ENCODE measurements at places on chromosomes 16 and 17. TPM values are rescaled to one million over a fixed set of nuclear protein-coding genes. Genes with fewer than 3 reads are reported as not detected.

Gene CHD9NB
- total RNA-seq, result not detected

Gene CIITA
- 2.4 TPM for total RNA-seq

Gene MMP28
- total RNA-seq, result 6.7 TPM

DNA sequence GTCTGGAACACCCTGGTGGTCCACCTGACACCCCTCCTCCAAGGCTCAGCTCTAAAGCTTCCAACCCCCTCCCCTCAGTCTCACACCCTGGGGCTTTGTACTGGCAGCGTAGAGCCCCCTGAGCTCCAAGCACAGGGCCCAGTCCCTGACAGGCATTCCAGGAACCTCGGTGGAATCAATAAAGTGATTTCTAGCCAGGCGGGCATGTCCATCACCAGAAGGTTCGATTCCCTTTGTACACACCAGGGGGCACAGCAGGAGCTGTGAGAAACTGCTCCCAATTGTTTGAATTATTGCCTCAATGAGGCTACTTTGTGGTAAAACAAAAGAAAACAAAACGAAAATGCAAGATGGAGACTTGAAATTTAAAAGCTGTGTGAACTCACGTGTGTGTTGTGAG is 51.8 kb downstream of the SMPD3 start:
- peak; percentile 62 for DNase-seq

- DNase-seq, result peak; percentile 80
These were observed at the start of gene PLCG2 for GRCh38 chr16:81778861-81779535. PLCG2 (plus strand) TSS chr16:81779291; CDS start chr16:81785990, 6,699 bp downstream.

- DNase-seq, result no peak
These were observed 16.3 kb downstream of the SLX4 start for GRCh38 chr16:3595110-3595486.

DNA sequence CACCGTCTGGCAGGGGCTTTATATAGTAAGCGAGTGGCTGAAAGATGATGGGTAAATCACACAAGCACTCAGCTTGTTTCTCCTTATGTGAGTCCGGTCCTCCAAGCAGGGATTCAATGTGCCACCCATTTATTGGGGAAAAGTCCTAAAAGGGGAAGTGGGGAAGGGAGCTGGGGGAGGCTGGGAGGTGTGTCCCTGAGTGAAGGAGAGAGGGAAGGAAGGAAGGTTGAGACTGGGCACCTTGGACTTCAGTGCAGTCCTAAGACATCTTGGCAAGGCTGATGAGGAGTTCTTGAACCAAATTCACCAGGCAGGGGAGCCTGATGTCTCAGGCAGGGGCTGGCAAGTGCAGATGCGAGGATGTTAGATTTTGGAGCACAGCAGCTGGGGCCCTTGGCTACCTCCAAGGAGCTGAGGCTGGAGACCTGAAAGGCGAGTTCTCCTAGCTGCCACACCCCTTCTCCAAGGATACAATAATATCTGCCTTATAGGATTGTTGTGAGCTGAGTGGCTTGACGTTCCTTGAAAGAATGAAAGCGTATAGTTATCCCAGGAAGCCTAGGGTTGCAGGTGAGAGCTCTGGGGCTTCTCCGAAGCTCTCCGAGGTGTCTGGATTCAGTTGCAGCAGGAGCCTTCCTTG is 23.0 kb upstream of the CYLD start:
- no peak for DNase-seq

GRCh38 chr16:324451-325334 is 27.8 kb downstream of the AXIN1 start:
- peak; percentile 62 for DNase-seq

- no peak for DNase-seq
These were observed 36.0 kb downstream of the IQCK start for GRCh38 chr16:19753815-19754643.

GRCh38 chr17:80962356-80963329 is 29.0 kb upstream of the CHMP6 start:
- no peak for DNase-seq

GRCh38 chr17:49875685-49876084 is 27.8 kb upstream of the TAC4 start:
- DNase-seq, result no peak

DNA sequence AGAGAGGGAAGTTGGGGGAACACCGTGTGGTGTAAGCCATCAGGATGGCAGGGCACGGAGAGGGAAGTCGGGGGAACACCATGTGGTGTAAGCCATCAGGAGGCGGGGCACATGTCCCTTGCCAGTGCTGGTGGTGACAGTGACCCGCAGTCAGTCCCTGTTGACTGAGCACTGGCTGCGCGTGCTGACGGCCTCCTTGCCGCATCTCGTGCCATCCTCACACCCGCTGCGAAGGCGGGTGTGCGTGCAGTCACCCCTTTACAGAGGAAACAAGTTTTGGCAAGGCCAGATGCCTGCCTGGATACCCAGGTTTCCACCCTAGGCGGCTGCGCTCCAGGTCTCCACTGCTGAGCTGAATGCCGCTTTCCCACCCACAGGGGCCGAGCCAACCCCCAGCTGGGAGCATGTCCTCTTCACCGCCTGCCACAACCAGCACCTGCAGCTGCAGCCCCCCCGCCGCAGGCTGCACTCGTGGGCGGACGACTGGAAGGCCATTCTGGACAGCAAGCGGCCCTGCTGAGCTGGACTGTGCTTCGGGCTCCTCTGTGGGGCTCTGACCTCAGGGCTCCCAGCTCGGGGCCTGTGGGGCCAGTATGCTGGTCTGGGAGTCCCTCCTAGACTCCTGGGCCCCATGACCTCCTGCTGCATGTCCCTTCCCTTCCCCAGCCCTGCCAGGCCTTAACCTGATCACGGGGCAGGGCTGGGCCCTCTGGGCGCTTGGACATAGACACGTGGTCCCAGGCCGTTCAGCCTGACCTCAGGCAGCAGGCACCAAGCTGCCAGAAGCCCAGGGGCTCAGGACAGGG is 43.5 kb downstream of the NT5M start:
- DNase-seq, result no peak

GRCh38 chr16:31085873-31086628 is 2.7 kb downstream of the PRSS53 start:
- no peak for DNase-seq

DNA sequence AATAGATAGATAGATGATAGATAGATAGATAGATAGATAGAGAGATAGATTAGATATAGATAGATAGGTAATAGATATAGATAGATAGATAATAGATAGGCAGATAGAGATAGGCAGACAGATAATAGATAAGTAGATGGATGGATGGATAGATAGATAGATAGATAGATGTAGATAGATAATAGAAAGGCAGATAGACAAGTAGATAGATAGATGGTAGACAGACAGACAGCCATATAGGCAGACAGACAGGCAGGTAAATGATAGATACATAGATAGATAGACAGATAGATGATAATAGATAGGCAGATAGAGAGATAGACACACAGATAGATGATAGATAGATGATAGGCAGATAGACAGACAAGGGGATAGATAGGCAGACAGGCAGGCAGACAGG is 191.4 kb upstream of the TNRC6C start:
- no peak for DNase-seq
